ENCODE measurements at places on chromosomes 4 and X.
A peak's percentile ranks its signal among the peaks of the same experiment; 100 is the strongest.

- no peak for DNase-seq
Measured at GRCh38 chr4:156335721-156336120, 382.1 kb upstream of the CTSO start.

GRCh38 chrX:40095583-40096394, 2.0 kb downstream of the BCOR start:
- DNase-seq, result peak; percentile 70

DNA sequence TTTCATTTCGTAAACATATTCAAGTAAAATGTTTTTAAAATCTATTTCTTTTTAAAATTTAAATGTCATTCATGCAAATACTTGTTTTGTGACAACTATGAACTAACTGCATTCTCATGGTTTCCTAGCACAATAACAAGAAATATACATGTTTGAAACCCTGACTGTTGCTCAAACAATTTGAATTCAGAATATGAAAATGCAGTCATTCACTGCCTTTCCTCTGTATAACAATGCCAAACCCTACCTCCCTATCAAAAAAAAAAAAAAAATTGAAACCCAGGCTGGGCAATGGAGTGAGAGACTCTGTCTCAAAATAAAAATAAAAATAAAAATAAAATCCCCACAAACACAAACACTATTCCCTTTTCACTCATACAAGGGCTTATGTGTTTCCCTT, 42.1 kb downstream of the MAB21L2 start:
- no peak for DNase-seq

DNA sequence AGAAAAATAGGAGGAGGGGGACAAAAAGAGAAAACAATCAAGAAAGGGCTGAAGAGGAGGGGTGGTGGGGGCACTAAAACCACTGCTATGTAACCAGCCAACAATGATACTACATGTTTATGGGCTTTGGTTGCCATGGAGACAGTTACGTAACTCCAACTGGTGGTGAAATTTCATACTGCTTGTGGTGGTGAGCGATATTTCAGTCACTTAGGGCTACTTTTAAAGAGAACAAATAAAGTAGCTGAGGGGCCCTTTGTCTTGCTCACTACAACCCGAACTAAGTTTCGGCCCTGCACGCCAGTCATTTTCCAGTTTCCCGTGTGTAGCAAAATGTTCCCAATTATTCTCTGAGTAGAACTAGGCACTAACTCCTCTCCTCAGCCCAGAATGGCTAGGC, 275.2 kb upstream of the EDA2R start:
- DNase-seq, result peak; percentile 36

- peak; percentile 91 for DNase-seq
Measured at GRCh38 chrX:12946838-12947544, 27.9 kb upstream of the TMSB4X start.

- DNase-seq, result no peak
Measured at GRCh38 chr4:16852228-16852627, 46.2 kb downstream of the LDB2 start.

- DNase-seq, result no peak
Measured at GRCh38 chr4:188680004-188680666, 540.9 kb downstream of the TRIML1 start.

DNA sequence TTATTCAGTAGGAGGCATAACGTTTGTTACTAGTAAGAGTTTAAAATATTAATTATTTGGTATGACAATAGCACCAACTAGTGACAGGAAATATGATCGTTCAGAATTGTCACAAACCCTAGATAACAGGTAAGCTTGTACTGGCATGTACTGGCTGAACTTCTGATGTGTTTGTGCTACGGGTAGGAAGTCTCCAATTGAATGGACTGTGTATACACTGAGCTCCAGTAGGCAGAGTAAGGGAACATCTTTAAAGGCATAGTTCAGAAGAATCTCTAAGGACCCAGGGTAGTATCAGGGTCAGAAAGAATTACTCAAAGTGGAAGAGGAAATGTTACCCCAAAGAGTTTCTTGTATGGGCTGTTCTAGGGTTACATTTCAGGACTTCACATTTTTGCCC, 230.4 kb downstream of the EDA2R start:
- DNase-seq, result no peak

GRCh38 chrX:135984791-135985156, 461 bp upstream of the SLC9A6 start:
- no peak for DNase-seq

DNA sequence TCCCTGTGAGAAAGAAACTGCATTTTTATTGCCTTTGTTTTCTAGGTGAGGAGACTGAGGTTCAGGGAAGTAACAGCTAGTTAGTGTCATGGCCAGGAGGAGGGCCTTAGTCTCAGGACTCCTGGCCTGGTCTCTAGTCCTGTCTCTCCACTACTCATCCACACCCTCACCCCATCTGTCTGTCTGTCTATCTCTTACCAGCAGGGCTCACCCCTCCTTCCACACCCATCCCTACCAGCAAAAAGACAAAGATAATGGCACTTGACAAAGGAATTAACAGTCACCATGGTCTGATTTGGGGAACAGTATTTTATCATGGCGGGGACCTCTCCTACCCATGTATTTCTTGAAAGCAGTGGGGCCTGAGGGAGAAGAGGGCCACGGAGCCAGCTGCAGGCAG, 125.8 kb downstream of the REPS2 start:
- no peak for DNase-seq

GRCh38 chrX:132090403-132091159, 37.2 kb downstream of the FRMD7 start:
- DNase-seq, result peak; percentile 10

DNA sequence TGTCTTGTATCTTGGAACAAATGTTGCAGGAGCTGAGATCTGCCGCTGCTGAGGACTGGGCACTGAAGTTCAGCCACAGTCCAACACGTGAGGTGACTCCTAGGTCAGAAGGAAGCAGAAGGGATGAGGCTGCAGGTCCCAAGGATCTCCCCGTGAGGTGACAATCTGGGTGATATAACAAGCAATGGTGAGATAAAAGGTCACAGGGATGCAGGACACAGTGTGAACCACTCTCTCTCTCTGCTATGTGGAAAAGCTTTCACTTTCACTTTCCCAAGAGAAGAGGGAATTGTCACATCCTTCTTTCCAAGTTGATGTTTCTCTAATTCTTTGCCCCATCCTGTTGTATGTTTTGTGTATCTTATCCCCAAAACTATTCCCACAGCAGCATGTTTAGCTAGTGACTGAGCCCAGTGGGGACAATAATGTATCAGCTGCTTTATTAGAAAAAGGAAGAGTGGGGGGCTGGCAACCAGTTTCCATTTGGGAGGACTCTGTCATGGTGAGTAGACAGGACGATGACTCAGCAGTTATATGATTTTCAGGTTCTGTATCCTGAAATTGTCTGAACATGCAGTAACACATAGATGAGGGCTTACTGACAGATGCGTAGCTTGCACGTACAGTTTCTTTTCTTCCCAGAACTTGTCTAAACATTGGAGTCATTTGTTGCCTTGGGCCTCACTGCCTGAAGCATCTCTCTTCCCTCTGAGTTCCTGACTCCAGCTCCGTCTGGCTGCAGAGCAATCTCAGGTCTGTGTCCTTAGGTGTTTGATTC, 1415.8 kb upstream of the TENM3 start:
- no peak for DNase-seq

DNA sequence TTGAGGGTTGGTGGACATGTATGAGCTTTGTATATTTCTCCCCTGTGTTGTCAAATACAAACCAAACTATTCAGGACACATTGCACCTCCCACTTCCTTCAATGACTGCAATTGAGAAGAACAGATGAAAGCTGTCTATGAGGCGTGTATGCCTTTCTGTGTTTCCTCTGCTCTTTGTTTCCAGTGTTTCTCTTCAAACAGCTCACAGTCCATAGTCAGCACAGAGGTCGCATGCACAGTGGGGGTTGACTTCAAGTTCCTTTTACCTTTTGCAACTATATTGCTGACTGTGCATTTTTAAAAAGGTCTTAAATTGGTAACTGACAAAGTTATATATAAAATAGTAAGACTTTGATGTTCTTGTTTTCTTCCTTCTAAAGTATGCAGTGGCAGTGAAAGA, 957.8 kb downstream of the C4orf33 start:
- DNase-seq, result no peak

DNA sequence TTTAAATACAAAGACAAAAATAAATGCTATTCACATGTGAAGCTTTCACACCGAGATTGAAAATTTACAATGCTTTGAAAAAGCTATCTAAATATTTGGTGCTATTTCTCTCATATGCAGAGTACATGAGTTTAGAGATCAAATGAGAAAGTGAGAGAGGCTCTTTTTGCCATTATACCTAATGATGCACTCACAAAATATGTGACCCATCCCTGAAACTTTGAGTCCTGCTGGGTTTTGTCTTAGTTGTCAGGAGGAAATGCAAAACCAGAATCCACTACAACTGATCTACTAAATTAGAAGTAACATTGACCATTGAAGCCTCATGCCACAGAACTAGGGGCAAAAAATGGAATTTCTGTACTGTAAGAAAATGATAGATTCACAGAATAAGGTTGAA, 251.7 kb downstream of the MAPK10 start:
- DNase-seq, result no peak

DNA sequence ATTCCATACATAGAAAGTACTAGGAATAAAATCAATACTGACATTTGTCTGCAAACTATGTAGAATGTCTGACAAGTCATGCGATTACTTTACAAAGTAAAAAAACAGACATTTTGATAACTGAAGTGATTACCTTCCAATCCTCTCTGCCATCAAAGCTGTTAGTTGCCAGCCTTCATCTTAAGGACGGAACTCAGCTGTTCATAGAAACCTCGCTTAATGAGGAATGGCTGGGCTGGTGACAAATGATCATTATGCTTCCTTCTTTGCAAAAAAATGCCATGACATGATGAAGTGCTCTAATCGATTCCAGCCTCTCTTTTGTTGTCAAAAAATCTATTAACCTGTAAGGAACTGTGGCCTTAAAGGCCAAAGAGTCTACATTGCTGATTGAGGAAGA, 1214.9 kb upstream of the IGFBP7 start:
- DNase-seq, result no peak

GRCh38 chrX:146396409-146396808, 413.2 kb upstream of the CXorf51B start:
- no peak for DNase-seq

- DNase-seq, result no peak
Measured at GRCh38 chr4:125123570-125124109, 191.1 kb upstream of the FAT4 start.

DNA sequence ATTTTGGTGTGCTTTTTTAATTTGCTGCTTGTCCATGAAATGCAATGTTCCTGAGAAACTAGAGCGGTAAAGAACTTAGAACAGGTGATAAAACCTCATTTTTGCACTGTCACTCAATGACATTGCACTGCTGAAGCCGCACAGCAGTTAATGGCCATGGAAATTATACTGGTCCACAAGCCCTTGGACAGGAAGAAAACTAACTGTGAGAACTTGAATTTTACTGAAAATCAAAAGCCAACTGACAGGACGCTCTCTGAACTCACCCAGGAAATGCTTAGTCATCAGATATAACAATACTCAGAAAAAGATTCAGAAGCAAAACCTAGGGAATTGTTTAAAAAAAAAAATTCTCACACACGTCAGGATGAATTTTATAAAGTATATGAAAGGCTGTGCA, 246.4 kb upstream of the SLC7A11 start:
- DNase-seq, result no peak

DNA sequence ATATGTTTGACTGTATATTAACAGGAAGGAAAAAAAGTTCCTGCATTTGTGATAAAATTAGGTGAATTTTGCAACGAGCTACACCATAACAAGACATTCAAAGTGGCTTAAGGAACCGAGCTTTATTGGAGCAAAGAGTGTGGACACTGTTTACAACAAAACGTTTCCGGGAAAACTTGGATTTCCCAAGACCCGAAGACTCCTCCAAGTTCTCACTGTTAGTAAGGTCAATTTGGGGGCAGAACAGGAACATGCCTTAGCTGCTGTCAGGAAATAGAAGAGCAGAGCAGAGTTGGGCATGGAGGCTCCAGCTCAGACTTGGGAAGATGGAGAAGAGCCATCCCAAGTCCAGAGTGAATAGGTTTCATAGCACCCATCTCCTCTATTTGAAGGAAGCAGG, 16.5 kb downstream of the ADH6 start:
- no peak for DNase-seq

GRCh38 chr4:170089668-170090351, at the start of gene AADAT:
AADAT (minus strand) TSS chr4:170089956; CDS start chr4:170089690, 266 bp downstream.
- DNase-seq, result peak; percentile 45

DNA sequence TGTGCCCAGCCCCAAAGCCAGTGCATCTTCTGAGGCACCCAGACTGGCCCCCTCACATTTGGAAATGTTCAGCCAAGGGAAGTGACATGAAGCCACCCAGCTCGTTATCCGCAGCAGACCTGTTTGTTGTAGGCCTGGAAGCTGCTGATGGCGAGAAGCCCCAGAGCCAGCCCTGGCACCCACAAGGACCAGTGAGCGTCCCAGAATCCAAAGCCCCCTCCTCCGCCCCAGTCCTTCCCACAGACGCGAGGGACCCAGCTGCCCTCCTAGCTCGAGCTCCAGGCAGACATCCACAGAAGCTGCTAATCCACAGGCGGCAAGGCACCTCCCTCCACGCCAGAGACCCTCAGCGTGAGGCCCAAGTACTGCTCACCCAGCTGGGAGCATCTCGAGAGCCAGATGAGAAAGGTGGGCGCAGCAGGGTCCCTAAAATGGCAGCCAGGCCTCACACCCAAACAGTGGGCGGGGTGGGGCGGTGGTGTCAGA, 7.4 kb downstream of the ABLIM2 start:
- DNase-seq, result no peak

DNA sequence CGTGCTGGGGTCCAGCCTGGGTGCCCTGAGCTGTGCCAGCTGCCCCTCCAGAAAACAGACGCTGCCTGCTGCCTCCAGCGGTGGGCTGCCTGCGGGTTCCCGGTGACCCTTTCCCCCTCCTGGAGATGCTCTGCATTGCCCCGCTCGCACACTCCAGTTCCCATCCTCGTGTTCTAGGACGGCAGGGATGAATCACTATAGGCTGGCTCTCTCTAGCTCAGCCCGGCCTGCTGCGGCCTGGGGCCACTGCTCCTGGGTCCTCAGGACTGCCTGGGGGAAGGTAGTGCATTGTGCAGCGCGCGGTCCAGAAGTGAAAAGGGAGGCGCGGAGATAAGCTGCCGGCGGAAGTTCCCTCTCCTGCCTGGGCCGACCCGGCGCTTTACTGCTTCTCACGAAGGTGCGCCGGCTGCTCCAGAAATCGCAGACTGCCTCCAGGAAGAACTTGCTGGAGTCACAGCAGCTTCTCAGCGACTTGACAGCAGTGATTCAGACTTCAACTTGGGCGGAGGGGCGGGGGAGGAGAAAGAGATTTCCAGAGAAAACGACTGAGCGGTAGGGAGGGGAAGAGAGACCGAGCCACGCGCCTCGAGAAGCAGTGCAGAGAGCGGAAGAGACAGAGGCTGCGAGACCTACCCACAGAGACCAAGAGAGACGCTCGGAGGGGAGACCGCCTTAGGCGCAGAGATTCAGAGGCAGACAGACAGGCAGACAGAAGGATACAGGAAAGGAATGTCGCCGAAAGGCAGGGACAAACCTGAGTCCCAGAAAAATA, 6.7 kb upstream of the MSX1 start:
- DNase-seq, result peak; percentile 19

Measured in suppressor macrophage (primary cell).